Bronchus fibroblast of lung (primary cell): ENCODE measurements at places on chromosomes 11 and 22. TPM values are rescaled to one million over a fixed set of nuclear protein-coding genes. Genes with fewer than 3 reads are reported as not detected.

Gene CEND1
- 3.9 and 6.1 TPM in 2 replicates for total RNA-seq

Gene OTOG
- not detected in 2 replicates for total RNA-seq

Gene PTPRJ
- total RNA-seq: 5.9 and 6.4 TPM in 2 replicates

Gene RIMBP3B
- 0.30 TPM in 1 of 2 replicates, not detected in the other for total RNA-seq

Gene SLC22A12
- not detected in 2 replicates for total RNA-seq

Gene CCDC116
- total RNA-seq: not detected in 2 replicates

Gene CST6
- total RNA-seq: 0.84 and 1.0 TPM in 2 replicates

Gene PRR33
- total RNA-seq: not detected in 2 replicates

Gene CTSW
- total RNA-seq: 0.15 and 0.34 TPM in 2 replicates

Gene TUB
- total RNA-seq: 4.5 and 5.4 TPM in 2 replicates

Gene CAVIN3
- total RNA-seq: 338 and 354 TPM in 2 replicates

Gene FIBIN
- 8.8 and 12.1 TPM in 2 replicates for total RNA-seq

Gene SSRP1
- total RNA-seq: 140 and 147 TPM in 2 replicates

Gene SOX10
- not detected in 2 replicates for total RNA-seq

Gene VPS26B
- total RNA-seq: 29.0 and 32.1 TPM in 2 replicates

Gene ASPHD2
- total RNA-seq: 1.2 and 1.5 TPM in 2 replicates
